Kidney (tissue), 22 donors: ENCODE measurements at places on chromosomes 12 and 14.

- DNase-seq = no peak
These were observed 215.3 kb downstream of the SSPN start for GRCh38 chr12:26410689-26411088.

- no peak for DNase-seq
These were observed 46.0 kb downstream of the ATP2B1 start for GRCh38 chr12:89662623-89663022.

DNA sequence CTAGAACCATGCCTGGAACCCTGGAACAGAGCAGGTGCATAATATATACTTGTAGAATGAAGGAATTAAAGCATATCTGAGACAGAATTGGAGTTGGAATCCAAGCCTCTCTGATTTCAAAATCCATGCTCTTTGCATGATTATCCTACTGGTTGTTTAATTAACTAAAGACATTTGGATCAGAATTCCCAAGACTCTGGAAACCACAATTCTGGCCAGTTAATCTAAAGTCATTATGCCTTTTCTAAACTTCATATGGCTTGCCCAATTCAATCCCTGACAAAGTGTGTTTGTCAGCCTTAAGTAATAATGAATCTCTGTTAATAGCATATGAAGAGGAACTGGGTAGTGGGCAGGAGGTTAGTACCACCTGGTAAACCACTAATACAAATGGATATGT lies 422.6 kb downstream of the ATP23 start:
- no peak for DNase-seq

- DNase-seq = no peak
These were observed 43.4 kb upstream of the ATF1 start for GRCh38 chr12:50720501-50720900.

GRCh38 chr12:46160981-46161690 lies 107.7 kb downstream of the SLC38A1 start:
- no peak for DNase-seq

DNA sequence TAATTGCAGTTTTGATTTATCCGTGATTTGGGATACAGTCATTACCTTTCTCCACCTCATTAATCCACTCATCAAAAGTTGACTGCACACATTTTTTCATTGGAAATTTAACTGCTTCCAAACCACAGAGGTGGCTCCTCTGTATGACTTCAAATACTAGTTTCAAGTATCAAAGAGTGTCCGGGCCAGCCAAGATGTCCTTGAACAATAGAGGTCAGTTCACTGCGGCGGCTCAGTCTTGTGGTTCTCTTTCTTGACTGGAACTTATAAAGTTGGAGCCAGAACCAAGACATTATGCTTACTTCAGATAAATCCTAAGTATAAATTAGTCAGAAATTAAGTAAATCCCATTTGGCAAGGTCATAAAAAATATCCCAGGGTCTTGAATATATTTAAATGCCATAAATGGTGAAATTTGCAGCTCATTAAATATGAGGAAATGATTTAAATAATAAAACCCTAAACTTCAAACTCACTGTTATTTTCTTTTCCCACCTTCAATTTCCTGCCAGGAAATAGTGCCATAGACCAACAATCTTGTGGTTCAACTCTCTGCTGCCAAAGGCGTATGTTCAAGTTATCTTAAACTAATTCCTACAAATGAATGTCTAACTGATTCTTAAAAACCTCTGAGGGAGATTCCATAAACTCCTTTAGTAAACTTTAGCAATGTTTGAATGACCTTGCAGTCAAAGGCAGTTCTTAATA lies 360.8 kb downstream of the AEBP2 start:
- no peak for DNase-seq

- no peak for DNase-seq
These were observed 40.1 kb downstream of the FBXL14 start for GRCh38 chr12:1553987-1554982.

DNA sequence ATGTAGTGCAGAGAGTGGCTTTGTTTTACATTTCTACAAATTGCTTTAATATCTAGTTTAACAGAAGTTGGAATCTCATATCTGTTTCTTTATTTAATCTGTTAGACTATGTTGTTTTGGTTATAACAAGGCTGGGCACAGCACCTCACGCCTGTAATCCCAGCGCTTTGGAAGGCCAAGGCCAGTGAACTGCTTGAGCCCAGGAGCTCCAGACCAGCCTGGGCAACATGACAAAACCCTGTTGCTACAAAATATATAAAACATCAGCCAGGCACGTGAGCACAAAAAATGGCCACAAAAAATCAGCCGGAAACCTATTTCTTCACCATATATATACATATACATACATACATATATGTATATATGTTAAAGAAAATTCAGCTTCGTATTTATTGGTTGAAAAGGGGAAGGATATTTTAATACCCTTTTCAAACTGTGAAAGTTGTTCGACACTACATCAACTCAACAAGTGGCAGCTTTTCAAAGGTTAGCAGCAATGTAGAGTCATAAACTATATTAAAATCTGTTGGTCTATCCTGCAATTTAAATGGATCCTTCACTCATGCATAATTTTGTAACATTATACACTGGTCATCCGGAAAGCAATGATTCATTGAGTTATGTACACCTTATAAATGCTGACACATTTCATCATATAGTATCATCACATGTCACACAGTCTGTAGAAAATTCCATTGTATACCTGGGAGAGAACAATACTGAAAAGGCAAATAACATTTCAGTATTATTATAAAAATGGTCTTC lies 7.1 kb downstream of the NR2C1 start:
- DNase-seq = no peak

DNA sequence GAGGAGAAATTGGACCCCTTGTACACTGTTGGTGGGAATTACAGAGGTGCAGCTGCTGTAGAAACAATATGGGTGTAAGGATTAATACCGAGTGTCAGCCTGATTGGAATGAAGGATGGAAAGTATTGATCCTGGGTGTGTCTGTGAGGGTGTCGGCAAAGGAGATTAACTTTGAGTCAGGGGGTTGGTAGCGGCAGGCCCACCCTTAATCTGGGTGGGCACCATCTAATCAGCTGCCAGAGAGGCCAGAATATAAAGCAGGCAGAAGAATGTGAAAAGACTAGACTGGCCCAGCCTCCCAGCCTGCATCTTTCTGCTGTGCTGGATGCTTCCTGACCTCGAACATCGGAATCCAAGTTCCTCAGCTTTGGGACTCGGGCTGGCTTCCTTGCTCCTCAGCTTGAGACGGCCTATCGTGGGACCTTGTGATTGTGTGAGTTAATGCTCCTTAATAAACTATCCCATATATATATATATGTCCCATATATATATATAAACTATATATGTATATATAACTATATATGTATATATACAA lies 38.4 kb upstream of the PPP2R5C start:
- no peak for DNase-seq

DNA sequence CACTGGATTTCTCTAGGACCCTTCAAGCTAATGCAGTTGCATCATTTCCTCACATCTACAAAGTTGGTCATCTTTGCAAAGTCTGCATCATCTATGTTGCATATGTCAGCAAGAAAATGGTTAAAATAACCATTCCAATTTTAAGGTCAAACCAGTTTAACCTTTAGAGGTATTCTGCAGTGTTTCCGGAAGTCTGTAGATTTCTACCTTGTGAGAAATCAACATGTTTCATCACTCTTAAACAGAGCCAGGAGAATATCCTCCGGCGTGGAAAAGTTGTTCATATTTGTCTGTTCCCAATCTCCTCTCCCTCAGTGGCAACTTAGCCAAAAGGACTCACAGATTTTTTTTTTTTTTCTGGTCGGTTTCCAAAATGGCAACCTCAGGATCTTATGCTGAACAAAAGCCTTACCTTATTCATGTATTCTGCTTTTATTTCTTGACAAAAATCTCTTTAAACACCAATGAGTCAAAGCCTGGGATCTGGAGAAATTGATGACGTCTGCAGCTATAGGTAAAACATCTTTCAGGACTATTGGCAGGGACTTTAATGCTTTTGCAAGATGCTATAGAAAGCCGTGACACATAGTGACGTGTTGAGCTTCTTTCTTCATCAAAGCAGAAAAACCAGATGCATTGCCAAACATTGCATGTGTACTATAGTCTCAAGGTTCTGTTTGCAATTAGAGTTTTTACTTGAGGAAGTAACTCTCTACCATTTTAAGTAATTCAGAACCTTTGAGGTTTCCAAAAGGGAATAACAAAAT lies 16.0 kb upstream of the CDK17 start:
- no peak for DNase-seq

DNA sequence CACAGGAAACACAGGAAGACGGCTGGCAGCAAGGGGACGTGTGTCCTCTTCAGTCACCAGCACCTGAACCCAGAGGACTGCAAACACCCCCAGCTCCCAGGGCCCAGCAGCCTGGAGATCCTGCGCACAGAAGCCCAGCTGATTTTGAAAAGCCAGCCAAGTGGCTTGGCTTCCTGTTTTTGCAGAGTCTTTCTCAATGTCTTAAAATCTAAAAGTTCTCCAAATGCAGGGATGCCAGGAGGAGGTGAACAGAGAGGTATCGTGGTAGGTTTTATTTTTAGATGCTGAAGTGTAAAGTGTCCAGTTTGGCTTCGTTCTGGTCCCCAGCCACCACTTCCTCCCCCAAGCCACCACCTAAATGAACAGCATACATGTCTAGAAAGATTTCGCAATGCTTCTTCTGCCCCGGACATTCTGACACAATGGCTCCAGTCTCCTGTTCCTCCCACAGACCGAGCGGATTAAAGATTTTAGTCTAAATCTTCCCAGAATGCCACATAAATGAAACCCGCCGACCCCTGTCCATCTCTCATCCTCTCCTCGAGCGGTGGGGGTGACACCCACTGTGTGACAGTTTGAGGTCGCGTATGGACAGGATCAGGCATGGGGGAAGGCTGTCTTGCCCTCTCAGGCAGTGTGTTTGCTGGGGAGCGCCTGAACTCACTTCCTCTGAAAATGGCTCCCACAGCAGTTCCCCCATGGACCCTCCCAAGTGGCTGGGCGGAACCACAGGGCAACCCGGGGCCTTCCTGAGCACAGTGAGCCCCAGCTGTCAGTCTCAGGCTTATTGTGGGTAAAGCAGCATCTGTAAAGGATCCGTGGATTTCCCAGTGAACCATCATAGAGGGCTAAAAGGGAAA lies 41.6 kb downstream of the ITPK1 start:
- peak; percentile 58 for DNase-seq

GRCh38 chr12:7907009-7907408 lies 29.0 kb downstream of the SLC2A3 start:
- DNase-seq = peak; percentile 46

GRCh38 chr12:110344657-110345056 lies 58.9 kb downstream of the ANAPC7 start:
- no peak for DNase-seq

- no peak for DNase-seq
These were observed 9.8 kb downstream of the ACVRL1 start for GRCh38 chr12:51917041-51917590.

DNA sequence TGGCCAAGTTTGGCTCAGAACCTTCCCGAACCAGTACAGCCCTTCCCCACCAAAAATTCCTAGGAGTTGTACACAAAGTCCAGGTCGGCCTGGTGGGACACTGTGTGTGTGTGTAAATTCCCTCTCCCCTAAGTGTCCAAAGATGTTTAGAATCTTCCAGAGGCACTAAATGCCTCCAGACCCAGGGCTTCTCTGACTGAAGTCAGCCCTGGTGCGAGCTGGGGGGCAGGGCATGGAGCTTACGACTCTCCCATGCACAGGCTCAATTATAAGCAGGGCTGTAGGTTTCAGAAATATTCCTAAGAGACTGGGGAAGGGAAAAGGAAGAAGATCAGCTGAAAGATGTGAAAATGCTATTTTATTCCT lies 106.9 kb upstream of the ATF7IP start:
- no peak for DNase-seq

DNA sequence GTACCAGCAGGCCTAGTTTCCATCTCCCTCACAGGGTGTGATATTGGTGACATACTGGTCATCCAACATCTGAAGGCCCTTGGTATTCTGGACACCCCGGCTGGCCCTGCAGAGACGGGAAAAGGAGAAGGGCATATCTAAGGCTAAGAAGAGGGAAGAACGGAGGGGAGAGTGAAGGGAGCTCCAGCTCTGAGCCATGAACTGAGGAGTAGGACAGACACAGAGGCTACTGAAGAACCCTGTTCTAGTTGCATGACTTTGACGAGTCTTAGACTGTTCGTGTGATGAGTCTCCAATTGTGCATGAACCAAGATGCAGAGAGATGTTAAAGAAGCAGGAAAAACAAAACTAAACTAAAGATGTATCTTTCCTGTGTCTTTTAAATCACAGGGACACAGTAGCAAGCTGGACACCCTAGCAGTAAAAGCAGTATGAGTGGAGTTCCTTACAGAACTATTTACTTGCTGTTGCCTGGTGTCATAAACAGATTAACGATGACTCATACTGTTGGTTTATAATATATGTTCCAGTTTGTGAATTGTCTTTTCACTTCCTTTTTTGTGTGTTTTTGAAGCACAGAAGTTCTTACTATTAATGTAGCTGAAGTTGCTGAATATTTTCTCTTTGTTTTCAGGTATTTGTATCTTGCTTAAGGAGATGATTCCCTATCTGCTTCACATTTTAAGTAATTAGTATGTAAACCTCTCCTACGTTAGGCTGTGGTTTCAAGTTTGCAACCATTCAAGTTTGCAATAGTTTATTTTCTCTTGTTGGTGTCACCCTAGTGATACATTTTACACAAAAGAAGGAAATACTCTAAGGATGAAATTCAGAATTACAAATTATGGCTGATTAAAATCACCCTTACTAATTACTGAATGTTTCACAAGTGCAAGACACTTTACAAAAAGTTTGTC lies 15.7 kb downstream of the FAR2 start:
- DNase-seq = no peak

- no peak for DNase-seq
These were observed 150.3 kb downstream of the CEP83 start for GRCh38 chr12:94309373-94309772.

DNA sequence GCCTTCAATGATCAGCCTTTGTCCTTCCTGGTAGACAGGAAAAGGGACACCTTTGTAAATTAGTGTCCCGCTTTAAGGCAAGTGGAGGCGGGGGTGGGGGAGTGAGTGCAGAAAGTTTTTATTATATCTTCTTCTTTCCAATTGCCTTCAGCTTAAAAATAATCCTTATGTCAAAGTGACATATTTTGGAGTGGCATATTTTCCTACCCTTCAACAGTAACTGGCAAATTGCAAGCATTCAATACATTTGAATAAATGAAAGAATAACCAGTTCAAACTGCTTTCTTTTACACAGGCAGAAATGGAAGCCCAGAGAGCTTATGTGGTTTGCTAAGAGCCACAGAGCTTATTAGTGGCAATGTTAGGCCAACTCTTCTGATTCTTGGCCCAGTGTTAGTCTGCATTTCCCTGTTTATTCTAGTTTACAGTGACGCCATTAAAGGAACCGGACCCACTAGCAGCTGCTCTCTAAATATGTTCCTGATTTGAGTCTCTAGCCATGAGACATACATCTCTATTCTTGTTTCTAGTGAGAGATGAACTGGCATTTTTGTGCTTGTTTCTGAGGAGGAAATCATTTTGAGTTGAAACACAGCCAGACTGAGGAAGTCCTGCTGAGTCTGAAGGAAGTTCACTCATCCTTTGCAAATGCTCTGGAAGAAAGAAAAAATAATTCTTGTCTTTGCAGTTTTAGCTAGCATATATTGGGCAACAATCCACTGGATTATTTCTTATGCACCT lies 468.7 kb downstream of the NOVA1 start:
- no peak for DNase-seq

- peak; percentile 70 for DNase-seq
These were observed 565 bp downstream of the CEP83 start for GRCh38 chr12:94458877-94459727.
